Right atrium auricular region (tissue), 2 donors: ENCODE measurements at places on chromosomes 11 and 22.
A peak's percentile ranks its signal among the peaks of the same experiment; 100 is the strongest.

DNA sequence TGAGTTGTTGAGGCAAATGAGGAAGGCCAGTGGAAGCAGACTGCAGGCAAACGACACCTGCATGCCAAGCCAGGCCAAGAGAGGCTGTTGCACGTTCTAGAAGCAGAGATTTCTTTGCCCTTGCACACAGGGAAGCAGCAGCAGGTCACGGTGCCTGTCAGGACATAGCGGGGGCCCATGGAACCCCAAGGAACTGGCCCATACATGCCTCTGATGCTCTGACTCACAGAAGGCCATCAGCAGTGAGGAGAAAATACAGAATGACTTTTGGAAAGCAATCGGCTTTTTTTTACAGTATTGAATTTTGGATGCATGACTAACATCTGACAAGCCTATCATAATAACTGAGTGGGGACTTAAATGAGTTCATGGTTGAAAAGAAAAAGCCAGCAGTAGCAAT, 123.9 kb downstream of the MPPED1 start:
- DNase-seq, result no peak

DNA sequence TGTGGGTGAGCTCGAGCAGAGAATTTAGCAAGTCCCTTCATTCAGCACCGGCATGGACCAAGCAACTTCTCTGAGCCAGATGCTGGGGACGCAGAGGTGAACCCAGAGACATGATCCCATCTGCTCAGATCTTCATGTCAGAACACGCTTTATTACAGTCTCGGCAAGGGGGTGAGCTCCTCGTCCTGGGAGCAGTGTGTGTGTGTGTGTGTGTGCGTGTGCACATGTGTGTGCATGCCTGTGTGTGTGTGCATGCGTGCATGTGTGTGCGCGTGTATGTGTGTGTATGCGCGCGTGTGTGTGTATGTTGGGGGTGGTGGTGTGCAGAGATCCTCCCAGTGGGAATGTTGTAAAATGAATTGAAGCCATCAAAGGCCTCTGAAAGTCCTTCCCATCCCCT, 9.8 kb downstream of the MIAT start:
- DNase-seq, result no peak

- DNase-seq, result no peak
Measured at GRCh38 chr11:114314096-114314495, 17.9 kb downstream of the NNMT start.

DNA sequence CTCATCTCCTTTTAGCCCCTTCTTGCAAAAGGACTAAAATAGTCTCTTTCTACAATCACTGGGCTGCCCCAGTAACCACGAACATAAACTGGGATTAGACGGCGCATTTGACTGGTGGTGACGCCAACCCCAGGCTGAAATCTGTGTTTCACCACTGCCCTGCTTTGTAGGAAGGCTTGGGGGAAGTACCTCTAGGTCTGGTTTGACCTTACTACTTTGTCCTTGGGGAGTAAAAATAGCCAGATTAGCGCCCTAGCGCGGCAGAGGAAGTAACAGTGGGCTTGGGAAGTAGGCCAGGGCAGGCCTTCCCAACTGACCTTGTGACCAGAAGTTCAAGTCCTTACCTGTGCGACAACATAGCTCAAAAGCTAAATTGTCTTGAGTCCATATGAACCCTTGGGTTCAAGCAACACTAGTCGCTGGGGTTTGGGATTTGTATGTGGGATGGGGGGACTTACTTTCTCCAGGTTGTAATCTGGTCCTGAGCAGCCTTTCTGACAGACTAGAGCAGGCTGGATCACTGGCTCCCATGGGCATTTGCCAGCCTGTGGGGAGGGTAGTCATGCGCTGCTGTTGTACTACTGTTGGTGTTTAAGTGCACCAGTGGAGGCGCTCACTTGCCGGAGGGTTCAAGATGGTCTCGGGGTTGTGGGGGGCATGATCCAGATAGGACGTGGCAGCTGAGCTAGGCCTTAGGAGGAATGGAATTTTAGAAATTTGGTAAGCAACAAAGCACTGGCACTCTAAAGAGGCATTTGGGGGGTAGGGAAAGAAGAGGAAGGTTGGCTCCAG, 953 bp upstream of the PACS1 start:
- peak; percentile 68 for DNase-seq

- DNase-seq, result no peak
Measured at GRCh38 chr22:23984430-23984829, 4.5 kb downstream of the GSTT2 start.

DNA sequence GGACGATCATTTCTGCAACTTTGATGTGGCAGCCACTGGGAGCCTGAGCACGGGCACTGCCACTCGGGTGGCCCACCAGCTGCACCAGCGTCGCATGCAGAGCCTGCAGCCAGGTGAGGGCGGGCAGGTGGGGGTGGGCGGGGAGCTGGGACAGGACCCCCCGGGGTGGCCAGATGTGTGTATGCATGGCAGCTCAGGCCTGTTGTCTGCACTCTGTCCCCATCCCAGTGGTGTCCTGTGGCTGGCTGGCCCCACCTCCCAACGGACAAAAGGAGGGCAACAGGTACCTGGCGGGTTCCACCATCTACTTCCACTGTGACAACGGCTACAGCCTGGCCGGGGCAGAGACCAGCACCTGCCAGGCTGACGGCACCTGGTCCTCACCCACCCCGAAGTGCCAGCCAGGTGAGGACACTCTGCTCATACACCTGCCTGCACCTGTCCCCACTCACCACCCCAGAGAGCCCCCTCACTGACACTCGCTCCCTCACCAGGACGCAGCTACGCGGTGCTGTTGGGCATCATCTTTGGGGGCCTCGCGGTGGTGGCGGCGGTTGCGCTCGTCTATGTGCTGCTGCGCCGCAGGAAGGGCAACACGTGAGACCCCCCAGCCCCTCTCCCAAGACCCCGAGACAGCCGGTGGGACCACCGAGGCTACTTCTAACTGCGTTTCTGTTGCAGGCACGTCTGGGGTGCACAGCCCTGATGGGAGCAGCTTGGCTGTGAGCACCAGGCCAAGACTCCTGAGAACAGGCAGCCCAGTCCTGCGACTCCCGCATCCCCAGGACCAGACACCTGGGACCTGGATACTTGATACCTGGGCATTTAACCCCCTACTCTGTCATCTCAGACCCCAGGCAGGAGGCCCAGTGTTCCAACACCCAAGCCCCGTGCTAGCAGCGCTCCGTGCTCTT, 6.7 kb downstream of the SUSD2 start:
- DNase-seq, result no peak

GRCh38 chr11:61860054-61860903, 31.1 kb downstream of the FADS3 start:
- DNase-seq, result peak; percentile 80

DNA sequence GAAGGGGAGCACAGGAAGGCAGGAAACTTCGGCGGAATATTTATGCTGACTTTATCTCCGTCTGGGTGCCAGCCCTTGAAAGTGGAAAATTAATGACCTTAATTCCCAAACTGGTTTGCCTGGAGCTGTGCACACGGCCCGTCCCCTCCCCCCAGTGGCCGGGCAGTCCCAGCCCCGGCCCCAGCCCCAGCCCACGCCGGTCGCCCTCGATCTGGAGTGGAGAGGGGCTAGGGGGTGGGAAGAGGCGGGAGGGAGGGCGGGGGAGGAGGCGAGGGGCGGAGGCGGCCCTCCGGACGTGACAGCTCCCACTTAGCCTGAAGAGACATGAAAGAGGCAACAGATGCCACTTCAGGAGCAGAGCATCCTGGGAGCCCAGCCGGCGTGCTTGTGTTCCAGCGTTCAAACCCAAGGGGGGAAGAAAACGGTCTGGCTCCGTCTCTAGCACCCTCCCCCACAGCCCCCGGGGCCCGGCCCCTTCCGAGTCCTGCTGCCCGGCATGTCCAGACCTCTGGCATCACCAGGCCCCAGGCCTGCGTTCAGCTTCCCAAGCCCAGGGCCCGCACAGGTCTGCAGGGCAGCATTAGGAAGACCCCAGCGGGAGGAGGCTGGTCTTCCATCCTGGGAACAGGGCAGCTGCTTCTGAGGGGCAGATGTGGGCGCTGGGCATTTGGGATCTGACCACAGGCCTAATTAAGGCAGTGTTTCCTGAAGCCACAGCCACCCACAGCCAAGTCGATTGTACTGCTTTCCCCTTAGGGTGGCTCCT, 20.0 kb upstream of the LMO1 start:
- DNase-seq, result peak; percentile 56

DNA sequence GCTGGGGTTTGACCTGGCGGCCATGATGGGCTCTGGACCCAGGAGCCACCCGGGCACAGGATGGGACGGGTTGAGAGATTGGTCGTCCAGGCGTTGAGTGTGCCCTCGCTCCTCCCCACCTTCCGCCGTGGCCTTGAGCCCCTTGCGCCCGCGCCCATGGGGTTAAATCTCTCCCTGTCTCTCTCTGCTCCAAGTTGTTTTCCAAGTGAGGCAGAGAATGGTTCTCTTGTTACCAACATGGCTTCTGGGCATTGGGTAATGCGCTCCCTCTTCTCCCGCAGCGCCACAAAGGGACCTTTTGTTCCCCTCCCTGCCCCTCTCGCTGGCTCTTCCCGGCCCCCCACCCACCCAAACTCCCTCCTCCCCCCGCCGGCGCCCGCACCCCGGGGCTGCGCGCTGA, 18.8 kb upstream of the PICK1 start:
- no peak for DNase-seq

- no peak for DNase-seq
Measured at GRCh38 chr22:38327805-38328204, 10.6 kb upstream of the CSNK1E start.

DNA sequence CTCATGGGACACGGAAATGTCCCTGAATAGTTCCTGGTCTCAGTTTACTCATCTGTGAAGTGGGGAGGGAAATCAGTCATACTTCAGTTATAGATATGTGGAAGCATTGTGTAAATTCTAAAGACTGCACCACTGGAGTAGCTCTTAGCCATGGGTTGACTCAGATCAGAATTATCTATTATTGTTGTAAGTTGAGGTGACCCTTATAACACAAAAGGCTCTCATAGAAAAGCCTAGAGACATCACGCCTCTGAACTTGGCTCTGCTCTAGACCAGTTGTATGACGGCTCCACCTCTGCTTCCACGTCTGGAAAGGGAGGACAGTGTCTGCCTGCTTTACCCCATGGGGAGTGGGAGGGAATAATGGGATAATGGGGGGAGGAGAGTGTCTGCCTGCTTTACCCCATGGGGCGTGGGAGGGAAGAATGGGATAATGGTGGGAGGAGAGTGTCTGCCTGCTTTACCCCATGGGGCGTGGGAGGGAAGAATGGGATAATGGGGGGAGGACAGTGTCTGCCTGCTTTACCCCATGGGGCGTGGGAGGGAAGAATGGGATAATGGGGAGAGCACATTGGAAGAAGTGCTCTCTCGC, 98.2 kb downstream of the AMOTL1 start:
- no peak for DNase-seq

- DNase-seq, result no peak
Measured at GRCh38 chr22:36885474-36885873, 24.7 kb downstream of the NCF4 start.

- no peak for DNase-seq
Measured at GRCh38 chr11:70262951-70263350, 7.5 kb upstream of the PPFIA1 start.

DNA sequence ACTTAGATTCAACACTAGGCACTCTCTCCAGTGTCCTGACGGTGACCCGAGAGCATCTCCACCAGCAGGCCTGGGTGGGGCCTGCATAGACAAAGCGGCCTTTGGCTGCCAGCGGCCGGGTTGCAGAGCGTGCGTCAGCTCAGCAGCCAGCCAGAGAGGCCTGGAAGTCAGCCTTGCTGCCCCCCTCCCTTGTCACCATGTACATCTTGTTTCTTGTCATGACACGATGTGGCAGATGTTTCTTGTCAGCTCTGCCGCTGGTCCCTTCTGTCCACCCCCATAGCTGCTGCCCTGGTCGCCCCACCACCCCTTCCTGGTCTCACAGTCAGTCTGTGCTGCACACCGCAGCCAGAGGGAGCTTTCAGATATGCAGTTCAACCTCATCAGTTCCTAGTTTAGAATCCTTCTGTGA, 33.1 kb upstream of the CBX7 start:
- peak; percentile 93 for DNase-seq

- no peak for DNase-seq
Measured at GRCh38 chr11:13850231-13851005, 112.1 kb upstream of the SPON1 start.

DNA sequence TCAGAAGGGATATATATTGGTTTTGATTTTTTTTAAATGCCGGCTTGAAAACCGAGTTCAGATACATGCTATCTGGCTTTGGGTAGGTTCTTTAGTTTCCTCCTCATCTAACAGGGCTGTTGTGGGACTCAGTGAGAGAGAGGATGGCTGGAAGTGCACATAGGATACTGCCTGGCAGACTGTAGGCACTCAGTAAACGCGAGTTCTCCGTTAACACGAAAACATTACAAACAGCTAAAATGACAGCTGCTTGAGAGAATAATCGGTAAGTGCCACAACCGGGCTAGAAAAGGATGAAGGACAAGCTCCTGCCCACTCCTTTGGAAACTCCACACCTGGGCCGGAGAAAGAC, 369 bp downstream of the XRRA1 start:
- no peak for DNase-seq

- DNase-seq, result no peak
Measured at GRCh38 chr11:62880231-62880802, 379 bp upstream of the SLC3A2 start.

- peak; percentile 94 for DNase-seq
Measured at GRCh38 chr11:125345421-125346178, 150.5 kb downstream of the FEZ1 start.

- DNase-seq, result peak; percentile 95
Measured at GRCh38 chr22:27113211-27113635, 455.8 kb downstream of the MIAT start.

- DNase-seq, result no peak
Measured at GRCh38 chr11:75389276-75389605, 10.1 kb upstream of the RPS3 start.

GRCh38 chr11:134253188-134253993, at the start of the genes ACAD8 and THYN1:
ACAD8 (plus strand) TSS chr11:134253568; CDS start chr11:134253601, 33 bp downstream.
THYN1 (minus strand) TSS chr11:134253352; CDS start chr11:134252882, 470 bp downstream.
- peak; percentile 96 for DNase-seq

DNA sequence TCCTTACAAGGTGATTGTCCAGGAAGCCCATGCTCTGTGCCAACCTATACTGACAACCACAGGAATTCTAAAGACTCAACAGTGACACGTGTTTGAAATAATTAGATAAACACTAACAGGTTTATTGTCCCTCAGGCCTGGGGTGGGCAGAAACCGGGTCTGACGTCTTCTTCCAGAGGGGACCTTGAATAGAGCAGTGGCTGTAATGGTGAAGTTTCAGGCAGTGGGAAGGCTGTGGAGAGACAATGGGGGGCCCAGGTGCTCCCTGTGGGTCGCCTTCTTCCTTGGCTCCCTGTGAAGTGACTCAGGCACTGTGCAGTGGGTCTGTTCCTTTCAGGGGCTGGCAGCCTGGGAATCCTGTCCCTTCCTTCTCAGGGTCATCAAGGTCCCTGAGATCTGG, 54.6 kb downstream of the OTOG start:
- DNase-seq, result peak; percentile 46

DNA sequence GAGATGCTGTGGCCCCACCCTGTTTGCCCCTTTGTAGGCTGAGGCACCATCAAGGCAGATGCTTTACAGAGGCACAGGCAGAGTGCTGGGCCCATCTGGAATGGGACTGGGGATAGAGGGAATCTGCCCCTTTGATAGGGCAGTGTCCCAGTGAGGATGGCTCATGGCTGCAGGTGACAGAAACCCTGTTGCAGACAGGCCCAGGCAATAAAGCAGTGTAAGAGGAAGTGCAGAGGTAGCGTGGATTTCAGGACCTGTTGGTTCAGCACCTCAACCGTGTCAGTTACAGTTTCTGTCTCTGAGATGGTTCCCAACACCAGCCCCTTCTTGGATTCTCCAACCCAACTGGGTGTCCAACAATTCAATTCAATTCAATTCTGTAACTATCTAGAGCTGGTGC, 25.1 kb downstream of the PRDM11 start:
- no peak for DNase-seq

GRCh38 chr11:106714199-106714598, 304.1 kb downstream of the GUCY1A2 start:
- no peak for DNase-seq

GRCh38 chr11:61587541-61587941, 6.7 kb upstream of the SYT7 start:
- DNase-seq, result no peak
